Tibial nerve (tissue), 4 donors: ENCODE measurements at places on chromosomes 1 and 21.

GRCh38 chr1:32540605-32541004 lies 1.4 kb downstream of the ZBTB8A start:
- DNase-seq: no peak

DNA sequence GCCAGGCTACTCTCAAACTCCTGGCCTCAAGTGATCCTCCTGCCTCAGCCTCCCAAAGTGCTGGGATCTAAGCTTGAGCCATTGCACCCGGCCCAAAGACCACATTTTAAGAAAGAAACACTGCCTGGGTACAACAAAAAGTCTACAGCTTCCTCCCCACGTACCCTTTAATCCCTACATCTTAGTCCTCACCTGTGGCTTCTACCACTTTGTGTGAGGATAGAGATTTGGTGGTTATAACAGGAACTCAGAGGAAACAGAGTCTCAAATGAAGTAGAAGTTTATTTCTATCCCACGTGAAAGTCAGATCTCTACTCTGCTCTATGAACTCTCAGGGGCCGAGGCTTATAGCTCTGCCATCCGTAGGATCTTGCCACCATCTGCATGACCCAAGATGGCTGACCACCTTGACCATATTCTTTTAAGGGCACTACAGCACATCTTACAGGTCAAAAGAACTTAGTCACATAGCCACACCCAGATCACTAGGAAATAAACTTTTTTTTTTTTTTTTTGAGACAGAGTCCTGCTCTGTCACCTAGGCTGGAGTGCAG lies 13.4 kb downstream of the GPX7 start:
- DNase-seq: no peak

DNA sequence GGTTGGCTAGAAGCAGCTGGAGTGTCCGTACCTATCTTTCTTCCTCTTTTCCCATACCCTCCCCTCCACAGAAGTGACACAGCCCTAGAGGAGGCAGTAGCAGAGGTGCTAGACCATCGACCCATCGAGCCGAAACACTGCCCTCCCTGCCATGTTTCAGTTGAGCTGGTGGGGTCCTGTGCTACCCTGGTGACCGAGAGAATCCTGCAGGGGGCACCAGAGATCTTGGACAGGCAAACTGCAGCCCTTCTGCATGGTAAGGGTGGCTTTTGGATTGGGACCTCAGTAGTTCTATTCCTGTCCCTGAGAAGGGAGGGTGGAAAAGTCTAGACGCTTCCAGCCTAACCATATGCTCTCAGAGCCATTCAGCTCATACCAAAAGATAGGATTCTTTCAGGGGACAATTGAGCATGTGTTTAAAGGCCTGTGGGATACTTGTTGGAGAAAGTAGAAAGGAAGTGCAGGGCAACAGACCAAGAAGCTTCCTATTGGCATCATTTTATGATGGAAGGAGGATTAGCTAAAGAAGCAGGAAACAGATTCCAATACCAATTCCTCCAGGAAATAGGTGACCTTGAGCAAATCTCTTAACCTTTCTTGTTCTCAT lies 11.7 kb upstream of the BNIPL start:
- DNase-seq: peak; percentile 78

DNA sequence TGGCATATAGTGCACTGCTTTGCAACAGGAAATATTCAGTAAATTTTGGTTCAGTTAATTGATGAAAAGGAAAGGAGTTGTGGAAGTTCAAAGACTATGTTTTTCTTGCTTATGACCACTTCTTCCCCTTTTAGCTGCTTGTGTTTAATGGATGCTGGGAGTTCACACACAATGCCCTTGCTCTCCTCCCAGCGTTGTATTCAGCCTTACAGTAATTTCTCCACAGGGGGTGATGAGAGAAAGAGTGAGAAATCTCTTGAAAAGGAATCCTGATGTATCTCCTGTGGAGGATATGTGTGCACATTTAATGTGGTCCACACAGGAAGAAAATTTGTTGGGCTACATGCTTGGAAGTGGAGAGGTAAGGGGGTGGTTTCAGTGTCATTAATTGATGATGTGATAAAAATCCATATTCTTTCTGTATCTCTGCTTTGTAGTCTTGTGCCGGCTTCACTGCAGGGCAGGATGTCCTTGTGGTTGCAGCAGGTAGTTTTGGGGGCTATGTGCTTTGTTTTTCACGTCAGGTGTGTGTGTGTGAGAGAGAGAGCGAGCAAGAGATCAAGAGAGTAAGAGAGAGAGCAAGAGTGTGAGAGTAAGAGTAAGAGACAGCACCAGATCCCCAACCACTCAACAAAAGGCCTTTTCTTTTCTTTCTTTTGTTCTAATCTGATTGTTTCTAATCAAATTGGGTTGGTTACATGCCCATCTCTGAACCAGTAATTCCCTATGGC lies 204.4 kb downstream of the RWDD3 start:
- no peak for DNase-seq

GRCh38 chr1:44542420-44543063 lies 131.7 kb downstream of the TMEM53 start:
- no peak for DNase-seq

DNA sequence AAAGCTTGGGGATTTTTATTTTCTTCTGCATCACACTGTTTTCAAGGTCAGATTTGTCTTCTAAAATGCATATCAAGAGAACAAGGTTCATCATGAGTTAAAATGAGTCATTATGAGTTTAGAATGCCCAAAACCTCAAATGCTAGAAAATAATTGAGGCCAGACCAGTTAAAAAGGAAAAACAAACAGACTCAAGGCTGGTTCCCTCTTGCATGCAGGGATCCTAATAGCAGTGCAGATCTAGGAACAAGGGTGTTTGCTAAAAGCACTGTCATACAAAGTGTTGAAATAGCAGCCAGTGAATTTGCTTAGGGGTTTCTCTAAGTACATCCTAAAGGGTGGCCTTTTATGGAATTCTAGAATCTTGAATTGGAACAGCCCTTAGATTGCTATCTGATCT lies 15.3 kb downstream of the BEND5 start:
- no peak for DNase-seq

GRCh38 chr1:65722461-65722860 lies 70.2 kb upstream of the PDE4B start:
- no peak for DNase-seq

GRCh38 chr1:52032124-52032784 lies 1.4 kb downstream of the KTI12 start:
- no peak for DNase-seq

- no peak for DNase-seq
Measured at GRCh38 chr1:24206516-24207394, 19.7 kb upstream of the IFNLR1 start.

- DNase-seq: no peak
Measured at GRCh38 chr1:161018631-161018930, 2.4 kb downstream of the F11R start.

GRCh38 chr1:155082301-155083051 lies 3.8 kb downstream of the EFNA3 start:
- DNase-seq: no peak

DNA sequence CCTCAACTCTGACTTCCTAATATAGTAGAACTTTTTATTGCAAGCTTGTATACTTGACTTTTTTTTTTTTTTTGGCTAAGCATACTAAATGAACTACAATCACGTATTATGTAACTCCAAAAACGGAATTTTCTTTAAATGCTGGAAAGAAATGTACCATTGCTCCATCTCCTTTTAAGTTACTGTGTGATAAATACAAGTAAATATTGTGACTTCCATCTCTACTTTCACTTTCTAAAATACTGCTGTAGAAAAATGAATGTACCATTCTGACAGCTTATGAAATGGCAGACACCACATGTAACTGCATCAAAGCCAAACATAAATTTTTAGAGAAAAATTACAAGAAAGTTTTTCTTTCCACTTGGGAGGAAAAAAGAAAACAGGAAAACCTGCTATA lies 54.7 kb downstream of the ASH1L start:
- no peak for DNase-seq

- DNase-seq: no peak
Measured at GRCh38 chr1:96633695-96634094, 87.9 kb upstream of the PTBP2 start.

- no peak for DNase-seq
Measured at GRCh38 chr1:169110236-169110635, 3.7 kb downstream of the ATP1B1 start.

GRCh38 chr1:180530501-180530900 lies 28.1 kb upstream of the ACBD6 start:
- DNase-seq: no peak

GRCh38 chr1:170668209-170669106 lies 4.5 kb downstream of the PRRX1 start:
- DNase-seq: no peak

DNA sequence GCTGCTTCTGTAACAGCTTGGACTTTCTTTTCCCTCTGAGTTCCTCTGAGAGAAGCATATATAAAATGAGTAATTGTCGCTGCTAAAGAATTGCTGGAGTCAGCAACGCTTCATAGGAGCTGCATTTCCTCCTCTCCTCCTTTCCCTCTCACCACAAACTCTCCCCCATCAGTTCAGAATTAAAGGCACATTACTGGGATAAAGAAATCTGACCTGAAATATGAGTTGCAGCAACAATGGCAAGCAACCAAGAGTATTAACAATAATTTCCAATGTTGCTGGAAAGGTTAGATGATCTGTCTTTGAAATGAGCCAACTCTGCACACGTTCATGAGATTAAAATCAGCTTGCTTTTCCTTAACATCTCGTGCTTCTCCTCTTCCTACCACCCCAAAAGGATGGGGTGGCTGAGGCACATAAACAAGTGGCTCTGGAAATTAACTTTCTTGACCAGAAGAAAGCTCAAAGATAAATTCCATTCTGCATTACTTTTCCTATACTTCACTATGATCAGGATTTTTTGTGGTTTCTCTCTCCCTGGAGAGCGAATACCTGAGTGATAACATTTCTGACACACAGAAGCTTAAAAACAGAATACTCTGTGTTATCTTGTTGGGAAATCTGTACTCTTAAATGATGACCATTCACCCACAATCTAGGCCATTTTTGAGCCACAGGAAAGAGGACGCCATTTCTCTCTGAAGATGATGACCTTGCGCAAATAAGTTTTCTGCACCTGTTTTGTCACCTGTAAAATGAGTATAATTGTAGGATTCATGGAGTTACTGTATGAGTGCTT lies 90.2 kb downstream of the TGFBR3 start:
- no peak for DNase-seq

DNA sequence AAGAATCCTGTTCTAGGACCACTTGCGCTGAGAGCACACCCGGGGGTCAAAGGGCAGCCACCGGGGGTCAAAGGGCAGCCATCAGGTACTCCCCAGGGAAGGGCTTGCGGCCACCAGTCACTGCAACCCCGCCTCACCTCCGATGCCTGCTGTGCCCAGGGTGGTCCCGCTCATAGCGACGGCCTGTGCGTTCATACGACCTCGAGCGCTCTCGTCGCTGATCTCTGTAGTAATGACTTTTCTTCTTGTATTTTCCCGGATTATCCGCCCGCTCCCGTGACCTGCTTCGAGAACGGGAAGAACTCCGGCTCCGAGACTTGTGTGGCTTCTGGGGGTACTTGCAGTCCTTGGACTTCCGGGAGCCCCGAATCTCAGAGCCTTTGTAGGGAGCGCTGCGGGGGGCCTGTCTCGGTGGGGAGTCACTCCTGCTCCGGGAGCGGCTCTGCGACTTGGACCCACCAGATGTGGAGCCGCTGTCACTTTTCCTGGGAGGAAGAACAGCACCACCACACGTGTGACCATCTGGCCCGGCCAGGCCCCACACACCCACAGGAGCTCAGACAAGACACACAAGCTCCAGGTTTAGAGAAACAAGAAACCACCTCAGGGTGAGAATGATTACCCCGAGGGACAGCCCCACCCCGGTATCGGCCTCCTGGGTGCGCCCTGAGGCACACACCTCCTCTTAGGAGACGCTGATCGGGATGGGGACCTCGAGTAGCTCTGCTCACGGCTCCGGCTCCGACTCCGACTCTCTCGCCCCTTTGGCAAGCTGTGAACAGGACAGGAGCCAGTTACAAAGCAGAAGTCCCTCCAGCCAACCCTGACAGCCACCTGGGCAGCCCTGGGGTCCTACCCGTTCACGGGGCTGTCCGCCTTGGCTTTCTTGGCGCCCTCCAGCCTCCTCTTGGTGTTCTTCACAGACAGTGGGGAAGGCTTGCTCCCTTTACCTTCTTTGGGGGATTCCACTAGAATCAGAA lies 11.7 kb downstream of the CCNL2 start:
- DNase-seq: no peak

DNA sequence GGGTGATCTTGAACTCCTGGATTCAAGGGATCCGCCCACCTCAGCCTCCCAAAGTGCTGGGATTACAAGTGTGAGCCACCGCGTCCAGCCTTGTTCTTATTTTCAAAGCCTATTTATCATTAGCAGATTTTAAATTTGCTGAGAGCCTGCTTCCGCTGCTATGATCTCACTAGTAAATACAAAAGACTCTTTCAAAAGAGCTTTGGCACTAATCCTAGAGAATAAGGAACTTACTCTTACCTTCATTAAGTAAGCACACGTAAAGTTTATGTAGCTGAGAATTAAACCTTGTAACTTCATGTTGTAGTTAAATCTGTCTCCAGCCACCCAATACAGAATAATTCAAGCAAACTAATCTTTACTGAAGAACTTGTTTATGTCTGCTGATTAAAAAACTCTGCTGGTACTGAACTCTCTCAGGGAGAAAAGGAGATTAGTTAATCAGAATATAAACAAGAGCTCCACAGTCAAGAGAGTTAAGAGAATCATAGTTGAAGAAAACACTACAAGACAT lies 72.3 kb downstream of the RUSC1 start:
- DNase-seq: no peak

- DNase-seq: no peak
Measured at GRCh38 chr1:214573386-214574318, 22.2 kb upstream of the PTPN14 start.

GRCh38 chr21:38220270-38220737 lies 36.5 kb upstream of the KCNJ15 start:
- DNase-seq: no peak

GRCh38 chr1:180482425-180483275 lies 19.7 kb downstream of the ACBD6 start:
- peak; percentile 83 for DNase-seq

DNA sequence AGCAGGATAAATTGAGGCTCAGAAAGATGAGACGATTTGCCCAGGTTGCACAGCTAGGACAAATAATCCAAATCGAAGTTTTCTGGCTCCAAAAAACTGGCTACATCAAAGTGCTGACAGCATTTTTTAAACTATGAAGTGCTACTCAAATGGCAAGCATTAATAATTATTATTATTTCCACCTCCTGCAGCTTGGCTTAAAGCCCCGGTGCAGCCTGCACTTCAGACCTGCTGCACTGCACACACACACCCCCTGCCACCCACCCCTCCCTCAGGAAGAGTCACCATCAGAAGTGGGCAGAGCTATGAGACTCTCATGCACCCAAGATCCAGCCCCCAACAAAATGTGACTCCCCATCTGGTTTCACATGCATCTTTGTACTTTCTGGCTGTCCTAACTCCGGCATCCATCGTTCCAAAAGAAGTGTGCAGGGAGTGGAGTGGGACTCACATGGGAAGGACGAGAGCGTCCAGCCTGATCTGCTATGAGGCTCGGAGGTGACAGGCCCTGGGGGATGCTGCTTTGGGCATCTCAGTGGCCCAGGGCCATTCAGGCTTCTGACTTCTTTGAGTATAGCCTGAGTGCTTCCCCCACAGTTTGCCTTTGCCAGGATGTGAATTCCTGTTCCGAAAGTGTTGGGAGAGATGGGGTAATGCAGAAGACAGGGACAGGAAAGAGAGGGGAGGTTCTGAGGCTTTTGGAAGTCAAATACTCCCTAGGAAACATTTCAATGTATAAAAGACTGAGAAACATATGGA lies 65.0 kb upstream of the FAM20B start:
- no peak for DNase-seq

GRCh38 chr1:83818916-83819315 lies 180.0 kb downstream of the TTLL7 start:
- DNase-seq: no peak

- DNase-seq: no peak
Measured at GRCh38 chr1:97989094-97989680, 68.4 kb upstream of the DPYD start.

- DNase-seq: no peak
Measured at GRCh38 chr1:59692591-59692990, 122.2 kb upstream of the HOOK1 start.
